ENCODE measurements at places on chromosomes 1 and 21.

DNA sequence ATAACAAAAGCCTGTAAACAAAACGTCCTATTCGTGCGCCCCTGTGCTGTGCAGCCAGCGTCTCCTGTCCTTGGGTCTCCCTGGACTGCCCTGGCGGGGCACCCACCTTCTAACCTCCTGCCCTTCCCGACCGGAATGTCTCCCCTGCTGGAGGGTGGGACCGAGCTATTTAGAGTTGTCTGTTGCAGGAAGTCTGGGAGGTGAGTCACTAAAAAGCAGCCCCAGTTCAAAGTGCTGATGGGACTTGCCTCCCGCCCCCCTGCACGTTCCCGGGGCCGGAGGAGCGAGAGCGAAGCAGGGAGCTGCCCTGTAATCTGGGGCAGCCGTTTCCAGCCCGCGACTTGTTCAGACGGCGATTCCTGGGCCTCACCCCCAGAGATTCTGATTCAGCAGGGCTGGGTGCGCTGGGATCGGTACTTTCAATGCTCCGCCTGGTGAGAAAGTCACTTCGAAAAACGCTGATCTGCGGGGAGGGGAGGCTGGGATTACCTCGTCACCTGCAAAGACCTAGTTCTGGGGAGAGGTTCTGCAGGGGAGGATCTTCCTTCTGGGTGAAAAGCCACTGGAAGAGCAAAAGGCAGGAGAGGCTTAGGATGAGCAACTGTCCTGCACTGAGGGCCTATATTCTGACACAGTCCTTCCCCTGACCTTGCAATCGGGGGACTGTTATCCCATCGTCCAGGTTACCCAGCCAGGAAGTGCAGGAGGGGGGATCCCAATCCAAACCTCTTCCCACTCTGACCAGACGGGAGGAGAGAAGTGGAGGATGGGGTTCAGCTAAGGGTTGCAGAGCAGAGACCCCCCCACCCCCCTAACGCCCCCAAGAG, 1.2 kb upstream of the DHRS3 start:
- no peak for DNase-seq

- DNase-seq: no peak
These were observed 9.4 kb downstream of the C1orf116 start for GRCh38 chr1:207022996-207023679.

- DNase-seq: no peak
These were observed 150.0 kb downstream of the TPR start for GRCh38 chr1:186225096-186225495.

- DNase-seq: no peak
These were observed 322 bp downstream of the DCLRE1B start for GRCh38 chr1:113905435-113905861.

DNA sequence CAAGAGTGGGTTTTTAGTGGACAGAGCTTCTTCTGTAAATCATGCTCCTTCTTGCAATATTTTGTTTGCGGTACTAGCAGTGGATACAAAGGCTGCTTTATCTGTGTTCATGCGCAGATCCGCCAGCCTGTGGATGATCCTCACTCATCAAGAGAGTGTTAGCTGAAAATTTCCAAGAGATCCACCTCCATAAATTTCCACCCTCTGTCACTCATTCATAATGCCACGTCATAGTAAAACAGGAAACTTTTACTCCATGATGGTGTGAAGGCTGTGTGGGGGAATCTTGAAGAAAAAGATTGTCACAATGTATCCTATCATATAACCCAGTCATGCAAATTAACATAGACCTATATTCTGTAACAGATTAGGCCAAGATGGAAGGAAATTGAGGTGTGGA, 4.4 kb upstream of the MAPKAPK2 start:
- no peak for DNase-seq

DNA sequence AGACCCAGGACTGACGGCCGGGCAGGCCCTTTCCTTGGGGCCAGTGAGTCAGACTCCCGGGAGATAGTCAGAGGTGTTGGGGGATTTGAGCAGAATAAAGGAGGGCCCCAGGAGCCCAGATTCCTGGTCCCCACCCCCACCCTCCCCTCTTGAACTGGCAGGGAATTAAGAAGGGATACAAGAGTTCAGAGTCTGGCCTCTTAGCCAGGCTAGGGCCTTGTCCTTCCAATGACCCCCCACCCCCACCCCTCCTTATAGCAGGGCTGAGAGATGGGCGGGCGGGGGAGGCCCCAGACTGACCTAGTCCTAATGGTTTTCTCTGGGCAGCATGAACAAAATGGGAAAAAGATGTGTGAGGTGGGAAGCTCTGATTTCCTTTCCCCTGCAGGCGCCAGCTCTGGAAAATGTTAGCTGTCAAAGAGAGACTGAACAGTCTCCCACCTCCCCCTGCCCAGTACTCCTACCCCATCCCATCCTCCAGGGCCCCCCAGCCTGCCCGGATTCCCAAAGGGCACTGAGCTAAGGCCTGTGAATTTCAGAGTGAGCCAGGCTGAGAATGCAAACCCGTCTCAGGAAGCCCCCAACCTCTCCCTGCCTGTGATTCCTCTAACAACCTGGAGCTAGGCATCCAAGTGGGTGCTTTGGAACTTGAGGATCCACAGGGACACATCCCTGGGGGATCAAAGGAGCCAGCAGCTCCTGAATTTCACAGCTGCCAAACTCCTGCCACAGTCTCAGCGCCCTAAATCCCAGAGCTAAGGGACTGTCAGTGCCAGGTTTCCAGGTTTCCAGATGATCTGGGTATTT, 5.8 kb upstream of the CRABP2 start:
- DNase-seq: no peak

DNA sequence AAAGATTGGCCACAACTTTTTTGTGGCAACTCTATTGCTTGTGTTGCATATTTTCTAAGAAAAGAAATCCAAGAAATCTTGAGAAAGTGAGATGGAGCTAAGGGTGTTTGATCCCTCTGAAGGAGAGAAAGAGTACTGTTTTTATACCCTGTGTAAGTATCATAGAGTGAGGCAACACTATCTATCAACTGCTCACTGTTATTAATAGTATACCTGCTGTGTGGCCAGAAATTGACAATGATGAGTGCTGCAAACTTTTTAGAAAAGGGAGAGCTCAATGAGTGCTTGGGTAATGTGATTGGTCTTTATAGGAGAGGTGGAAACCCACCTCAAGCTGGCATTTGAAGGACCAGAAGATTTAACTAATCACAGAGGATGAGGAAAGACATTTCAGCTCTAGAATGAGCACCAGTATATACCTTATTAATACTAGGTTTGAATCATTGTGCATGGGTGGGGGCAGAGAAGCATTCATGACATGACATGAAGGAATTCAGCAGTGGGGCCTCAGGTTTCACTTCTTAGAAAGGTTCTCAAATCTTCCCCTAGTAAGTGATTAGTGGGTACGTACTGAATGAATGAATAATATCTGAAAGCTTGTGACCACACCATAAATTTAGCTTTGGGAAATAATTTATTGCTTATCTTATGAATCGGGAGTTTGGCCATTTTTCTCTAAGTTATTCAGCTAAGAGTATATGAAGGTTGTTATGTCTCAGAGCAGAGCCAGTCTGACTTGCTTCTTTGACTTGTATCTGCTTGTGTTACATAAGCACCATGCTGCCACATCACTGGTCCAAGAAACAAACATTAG, 169.2 kb upstream of the SGIP1 start:
- no peak for DNase-seq

GRCh38 chr1:58975888-58976287, 192.0 kb upstream of the JUN start:
- no peak for DNase-seq
